Stimulated activated CD8-positive, alpha-beta memory T cell treated with anti-CD3 and anti-CD28 coated beads, Interleukin-15, amount 100 ng/mL, for 4 hours (primary cell): ENCODE measurements at places on chromosomes 2 and 18.

- DNase-seq = no peak
Observed at GRCh38 chr2:98913916-98914712, 21.9 kb downstream of the CRACDL start.

GRCh38 chr2:127097841-127098651 lies 8.9 kb downstream of the BIN1 start:
- no peak for DNase-seq

DNA sequence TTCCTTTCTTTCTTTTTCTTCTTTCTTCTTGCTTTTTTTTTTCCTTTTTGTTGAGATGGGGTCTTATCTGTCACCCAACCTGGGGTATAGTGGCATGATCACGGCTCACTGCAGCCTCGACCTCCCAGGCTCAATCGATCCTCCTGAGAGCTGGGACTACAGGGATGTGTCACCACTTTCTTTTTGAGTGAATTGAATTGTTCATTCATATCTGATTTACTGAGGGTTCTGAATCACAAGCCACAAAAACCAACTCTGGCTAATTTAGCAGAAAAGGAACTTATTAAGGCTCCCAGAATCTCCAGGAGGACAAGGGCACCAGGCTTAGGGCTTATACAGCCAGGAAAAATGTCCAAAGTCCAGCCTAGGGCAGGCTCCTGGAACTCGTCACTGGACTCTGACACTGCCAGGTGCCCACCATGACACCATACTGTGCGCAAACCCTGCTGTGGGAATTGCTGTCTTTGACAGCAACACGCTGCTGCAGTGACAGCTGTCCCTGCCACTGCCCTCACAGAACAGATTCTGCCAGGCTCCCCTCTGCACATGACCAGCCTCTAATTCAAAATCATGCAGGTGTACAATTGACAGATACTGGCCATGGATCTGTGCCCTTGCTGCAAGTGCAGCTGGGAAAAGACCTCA lies 42.9 kb upstream of the EML6 start:
- DNase-seq = no peak

- no peak for DNase-seq
Observed at GRCh38 chr2:149221898-149222297, 108.5 kb upstream of the LYPD6 start.
